ENCODE measurements at places on chromosomes 7 and 10. TPM values are rescaled to one million over a fixed set of nuclear protein-coding genes. Genes with fewer than 3 reads are reported as not detected.

The OAT gene
- total RNA-seq: 231 TPM

The UPK3BL2 gene
- 6.0 TPM for total RNA-seq

DNA sequence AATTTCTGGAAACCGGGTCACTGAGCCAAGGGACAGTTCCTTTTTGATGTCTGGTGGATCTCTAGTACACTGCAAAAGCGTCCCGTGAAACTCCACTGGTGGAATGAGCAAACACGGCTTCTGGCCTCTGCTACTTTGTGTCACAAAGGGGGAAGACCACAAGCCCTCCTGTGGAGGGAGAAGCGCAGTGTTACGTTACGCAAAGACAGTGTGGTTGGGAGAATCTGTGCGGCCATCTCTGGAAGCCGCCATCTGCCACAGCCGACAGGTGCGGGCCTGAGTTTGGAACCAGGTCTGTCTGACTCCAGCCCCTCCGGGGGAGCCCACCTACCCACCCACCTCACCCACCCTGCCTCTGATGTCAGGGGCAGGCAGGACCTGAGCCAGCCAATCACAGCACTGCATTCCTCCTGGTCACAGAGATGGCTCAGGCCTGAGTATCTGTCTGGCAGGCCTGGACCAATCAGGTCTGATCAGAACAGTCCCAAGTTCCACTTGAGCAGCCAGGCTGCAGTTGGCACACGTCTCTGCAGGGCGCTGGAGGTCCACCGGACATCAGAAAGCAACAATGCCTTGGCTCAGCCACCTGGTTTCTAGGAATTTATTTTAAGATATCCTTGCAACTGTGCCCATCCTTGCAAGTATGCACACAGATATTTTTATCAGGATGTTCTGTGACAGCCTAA lies 3.0 kb upstream of the CYP2W1 start:
- no peak for DNase-seq

DNA sequence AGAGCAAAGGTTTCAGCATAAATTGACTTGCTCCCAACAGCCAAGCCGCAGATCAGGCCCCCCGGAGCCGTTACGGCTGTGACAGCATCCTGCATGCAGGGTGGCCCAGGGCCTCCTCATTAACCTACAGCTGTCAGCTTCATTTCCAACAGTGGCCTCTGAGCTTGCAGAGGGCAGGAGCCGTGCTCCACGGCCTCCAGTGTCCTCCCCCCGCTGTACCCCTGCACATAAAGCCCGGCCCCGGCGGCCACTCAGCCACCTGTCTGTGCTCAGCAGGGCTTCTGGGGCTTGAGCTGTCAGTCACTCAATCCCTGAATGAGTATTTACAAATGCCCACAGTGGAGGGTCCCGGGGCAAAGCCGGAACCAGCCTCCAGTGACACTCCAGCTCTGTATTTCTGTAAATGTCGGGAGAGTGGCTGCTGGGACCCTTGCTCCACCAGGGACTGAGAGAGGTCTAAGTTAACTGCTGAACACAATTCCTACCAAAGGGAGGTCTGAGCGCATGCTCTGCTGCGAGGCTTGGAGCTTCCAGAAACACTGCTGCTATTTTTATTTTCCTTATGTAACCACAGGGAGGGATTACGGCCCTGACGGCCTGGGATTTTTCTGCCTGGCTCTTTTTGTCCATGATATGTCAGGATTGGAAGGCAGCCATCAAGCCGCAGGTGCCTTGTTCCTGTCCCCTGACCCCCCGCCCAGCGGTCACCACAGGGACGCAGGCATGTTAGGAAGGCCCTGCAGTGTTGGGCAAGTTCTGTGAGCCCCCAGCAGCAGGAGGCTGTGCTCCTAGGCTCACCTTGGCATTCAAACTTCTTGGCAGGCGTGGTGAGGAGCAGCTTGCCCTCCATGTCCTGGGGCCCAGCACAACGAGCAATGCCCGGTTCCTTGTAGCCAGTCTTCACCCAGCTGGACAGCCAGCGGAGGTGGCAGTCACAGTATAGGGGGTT lies 165.0 kb downstream of the SLIT1 start:
- DNase-seq: no peak

GRCh38 chr10:128958834-128959690 lies 508.0 kb upstream of the MGMT start:
- no peak for DNase-seq

GRCh38 chr7:151591866-151592265 lies 72.2 kb upstream of the RHEB start:
- no peak for DNase-seq

GRCh38 chr10:125169279-125169678 lies 8.9 kb upstream of the CTBP2 start:
- DNase-seq: no peak

DNA sequence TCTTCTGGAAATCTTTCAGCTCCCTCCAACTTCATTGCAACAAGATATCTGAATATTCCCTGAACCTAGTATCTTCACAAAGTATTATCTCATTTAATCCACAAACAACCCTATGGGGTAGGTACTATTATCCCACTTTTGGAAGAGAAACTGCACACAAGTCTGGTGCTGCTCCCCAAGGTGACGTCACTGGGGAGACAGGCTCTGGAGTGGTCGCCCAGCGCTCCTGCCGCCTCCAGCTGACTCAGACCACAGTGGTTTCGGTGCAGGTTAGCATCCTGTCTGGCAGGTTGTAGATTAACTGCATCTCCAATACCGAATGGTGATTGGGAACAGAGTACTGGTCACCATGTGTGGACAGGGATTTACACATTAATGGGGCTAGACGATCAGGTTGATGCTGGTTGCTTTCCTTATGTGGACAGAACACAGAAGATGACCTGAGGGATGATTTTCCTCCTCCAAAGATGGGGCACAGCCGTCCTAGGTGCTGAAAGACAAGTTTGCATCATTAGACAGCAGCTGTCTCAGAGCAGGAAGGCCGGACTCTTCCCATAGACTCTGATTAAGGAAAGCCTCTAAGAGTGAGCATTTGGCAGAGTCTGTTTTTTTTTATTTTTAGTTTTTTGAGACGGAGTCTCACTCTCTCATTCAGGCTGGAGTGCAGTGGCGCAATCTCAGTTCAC lies 128.6 kb downstream of the TRRAP start:
- DNase-seq: no peak

GRCh38 chr10:110007161-110007700 lies 553 bp upstream of the ADD3 start:
- DNase-seq: no peak

DNA sequence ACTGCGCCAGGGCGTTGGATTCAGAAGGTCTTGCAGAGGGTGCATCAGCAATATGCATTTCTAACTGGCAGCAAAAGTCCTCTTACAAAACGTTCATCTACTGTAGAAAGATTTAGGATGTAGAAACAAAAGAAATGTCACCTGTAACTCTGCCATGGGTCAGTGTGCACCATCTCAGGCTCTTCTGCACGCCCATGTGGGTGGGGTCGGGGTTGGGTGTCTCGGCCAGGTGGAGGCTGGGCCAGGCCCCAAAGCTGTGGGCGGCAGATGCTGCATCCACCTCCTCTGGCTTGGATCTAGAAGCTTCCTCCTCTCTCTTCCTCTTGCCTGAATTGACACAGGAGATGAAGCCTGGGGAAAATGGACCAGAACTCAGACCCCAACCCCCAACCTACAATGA lies 111.3 kb upstream of the PPP2R2D start:
- DNase-seq: no peak

DNA sequence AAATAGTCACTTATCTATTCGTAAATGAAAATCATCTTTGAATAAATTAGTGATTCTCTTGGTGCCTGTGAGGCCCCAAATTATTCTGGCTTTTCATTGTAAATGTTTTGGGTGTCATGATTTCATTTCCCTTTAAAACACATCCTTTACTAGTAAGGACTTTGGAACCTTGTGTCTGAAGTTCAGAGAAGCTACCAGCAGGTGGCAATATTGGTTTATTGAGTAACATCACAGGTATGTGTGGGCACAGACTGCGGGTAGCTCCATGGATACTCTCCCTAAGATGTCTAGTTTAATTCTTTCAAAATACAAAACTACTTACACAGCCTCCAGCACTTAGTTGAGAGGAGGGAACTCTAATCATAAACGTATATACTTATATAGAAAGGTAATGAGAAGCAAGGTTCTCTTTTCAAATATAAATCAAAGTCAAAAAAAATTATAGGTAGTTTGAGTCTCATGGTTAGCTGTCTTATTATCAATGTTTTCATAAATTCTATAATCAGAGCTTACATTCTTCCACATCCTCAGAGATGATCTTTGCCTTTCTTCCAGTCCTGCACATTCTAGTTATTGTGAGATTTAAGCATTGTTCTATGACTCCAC lies 449.6 kb downstream of the GRM8 start:
- DNase-seq: no peak

- DNase-seq: no peak
Measured at GRCh38 chr10:98481404-98481945, 34.7 kb upstream of the HPS1 start.

- no peak for DNase-seq
Measured at GRCh38 chr7:31512166-31512565, 1.7 kb upstream of the ITPRID1 start.

- no peak for DNase-seq
Measured at GRCh38 chr7:70726294-70726693, 405.6 kb upstream of the GALNT17 start.

DNA sequence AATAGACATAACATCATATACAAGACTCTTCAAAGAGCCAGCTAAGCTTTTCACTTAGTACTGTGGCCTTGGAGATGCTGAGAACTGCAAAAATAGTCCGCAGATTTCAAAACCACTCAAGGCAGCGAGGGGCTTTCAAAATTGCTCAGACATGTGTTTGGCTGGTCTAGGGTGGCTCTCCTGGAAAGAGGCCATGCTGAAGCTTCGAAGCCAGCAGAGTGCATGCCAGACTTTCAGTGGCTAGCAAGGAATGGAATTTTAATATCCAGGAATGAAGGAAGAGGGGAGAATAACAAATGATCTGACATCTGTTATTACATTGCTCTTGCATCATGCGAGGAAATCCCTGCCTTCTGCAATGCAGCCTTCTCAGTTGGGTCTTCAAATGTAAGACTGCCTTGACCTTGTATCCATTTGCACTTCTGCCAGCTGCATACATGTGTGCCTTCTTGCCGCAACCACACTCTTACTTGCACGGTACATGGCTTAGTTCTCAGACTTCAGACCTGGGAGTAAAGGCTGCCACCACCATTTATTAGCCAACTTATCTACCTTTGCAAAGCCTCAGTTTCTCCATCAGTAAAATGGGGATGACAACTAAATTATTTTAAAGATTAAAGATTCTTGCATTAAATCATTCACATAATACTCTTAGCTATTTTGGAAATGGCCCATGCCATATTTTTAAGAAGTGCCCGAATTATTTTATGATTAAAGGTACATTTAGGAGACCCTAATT lies 55.9 kb downstream of the ITIH5 start:
- no peak for DNase-seq

DNA sequence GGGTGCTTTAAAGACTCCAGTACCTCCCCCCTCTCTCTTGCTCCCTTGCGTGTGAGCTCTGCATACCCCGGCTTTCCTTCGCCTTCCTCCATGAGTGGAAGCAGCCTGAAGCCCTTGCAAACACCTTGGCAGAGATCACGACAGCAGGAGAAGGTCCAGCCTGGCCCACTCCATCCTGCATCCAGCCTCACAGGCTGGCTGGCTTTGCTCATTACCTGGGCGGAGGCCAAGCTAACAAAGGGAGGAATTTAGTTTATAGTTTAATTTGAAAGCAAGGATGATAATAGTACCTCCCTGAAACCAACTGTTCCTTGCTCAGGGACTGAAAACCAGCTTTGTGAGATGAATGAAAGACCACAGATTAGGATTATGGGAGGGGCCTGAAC lies 99.4 kb downstream of the PRKAG2 start:
- DNase-seq: no peak

- no peak for DNase-seq
Measured at GRCh38 chr10:103512591-103513379, 19.3 kb downstream of the NEURL1 start.
